ENCODE measurements at places on chromosomes 5 and 9. TPM values are rescaled to one million over a fixed set of nuclear protein-coding genes. Genes with fewer than 3 reads are reported as not detected.

- DNase-seq, result peak; percentile 45
These were observed 544 bp upstream of the ERCC6L2 start for GRCh38 chr9:95874989-95875304.

GRCh38 chr5:21784487-21784886 is 1068.7 kb downstream of the CDH12 start:
- no peak for DNase-seq

GRCh38 chr5:135233477-135233876 is 165.6 kb downstream of the MACROH2A1 start:
- DNase-seq, result no peak

DNA sequence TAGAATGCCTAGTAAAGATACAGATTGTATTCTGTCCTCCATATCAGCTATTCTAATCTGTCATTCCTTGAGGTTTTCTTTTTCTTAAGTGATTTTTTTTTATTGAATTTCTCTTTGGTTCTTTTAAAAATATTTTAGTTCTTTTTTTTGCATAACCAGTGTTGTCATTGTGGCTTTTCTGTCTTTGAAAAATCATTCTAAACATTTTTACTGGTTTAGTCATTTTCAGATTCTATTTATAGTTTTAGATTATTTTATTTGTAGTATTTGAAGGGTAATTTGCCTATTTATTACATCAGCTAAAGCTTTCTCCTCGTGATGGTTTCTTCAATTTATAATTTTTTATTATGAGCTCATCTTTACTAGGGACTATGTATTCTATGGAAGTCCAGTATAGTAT is 78.1 kb downstream of the NDUFAF2 start:
- DNase-seq, result no peak

GRCh38 chr5:540906-541538 is 16.8 kb upstream of the SLC9A3 start:
- no peak for DNase-seq

- peak; percentile 13 for DNase-seq
These were observed 688 bp downstream of the CNTLN start for GRCh38 chr9:17135295-17136160.

- DNase-seq, result no peak
These were observed at the start of gene SNCAIP for GRCh38 chr5:122311961-122312590. SNCAIP (plus strand) TSS chr5:122312237; CDS start chr5:122391135, 78,898 bp downstream.

DNA sequence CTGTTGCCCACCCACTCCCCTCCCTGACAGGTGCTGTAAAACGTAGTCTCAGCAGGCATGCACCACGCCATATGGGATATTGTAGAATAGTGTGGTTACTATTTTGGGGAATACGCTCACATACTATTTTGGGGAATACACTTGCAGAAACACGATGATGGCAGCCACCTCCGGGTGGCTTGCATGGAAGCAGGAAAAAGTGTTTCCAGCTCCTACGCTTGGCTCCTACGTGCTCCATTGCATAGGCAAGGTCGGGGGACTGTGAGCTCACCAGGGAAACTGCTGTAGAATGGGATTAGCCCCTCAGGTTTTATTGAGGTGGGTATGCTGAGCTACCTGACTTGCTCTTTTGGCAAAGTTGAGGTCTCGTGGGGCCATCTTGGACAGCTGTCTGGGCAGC is 160.3 kb upstream of the NFIL3 start:
- no peak for DNase-seq

DNA sequence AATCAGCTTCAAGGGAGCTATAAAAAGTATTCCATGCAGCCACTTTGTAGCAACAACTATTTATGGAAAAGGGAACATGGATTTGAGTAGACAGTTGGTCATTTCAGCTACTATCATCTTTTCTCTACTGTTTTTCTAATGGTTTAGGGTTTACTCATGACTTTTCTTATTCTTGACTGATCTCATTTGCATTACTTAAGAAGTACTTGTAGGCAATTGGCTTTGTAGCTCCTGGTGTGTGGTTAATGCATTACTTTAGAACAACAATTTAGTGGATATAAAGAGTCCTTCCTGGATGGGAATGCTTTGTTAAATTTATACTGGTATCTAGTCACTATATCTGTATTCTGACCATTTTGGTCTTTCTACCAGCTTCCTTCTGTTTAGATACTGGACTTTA is 59.8 kb upstream of the NTRK2 start:
- no peak for DNase-seq

GRCh38 chr5:180201051-180201987 is 7.7 kb downstream of the RASGEF1C start:
- no peak for DNase-seq

DNA sequence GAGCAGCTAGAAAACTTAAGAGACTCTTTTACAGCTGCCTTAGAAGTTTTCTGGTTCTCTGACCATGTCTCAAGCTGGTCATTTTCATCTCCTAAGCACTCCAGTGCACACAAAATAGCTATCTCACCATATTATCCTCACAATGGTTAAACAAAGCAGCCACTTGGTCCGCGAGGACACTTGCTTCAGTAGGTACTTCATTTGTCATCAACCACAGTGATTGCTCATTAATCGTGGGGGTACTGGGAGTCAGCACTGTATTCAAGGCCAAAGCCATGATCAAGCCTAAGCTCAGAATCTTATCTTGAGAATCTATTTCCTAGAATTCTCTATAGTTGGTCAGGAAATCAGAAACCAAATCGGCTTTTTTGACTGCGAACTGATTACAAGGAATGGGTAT is 2.9 kb downstream of the ARL14EPL start:
- no peak for DNase-seq

GRCh38 chr9:116390303-116391228 is 237.0 kb downstream of the PAPPA start:
- no peak for DNase-seq

The BNIP1 gene
- total RNA-seq, result 13.5 TPM

The GABBR2 gene
- total RNA-seq, result 0.29 TPM

The CER1 gene
- total RNA-seq, result not detected

The GAPT gene
- total RNA-seq, result 4.7 TPM

The AGTPBP1 gene
- 12.2 TPM for total RNA-seq

The DBH gene
- total RNA-seq, result 0.06 TPM

The GBGT1 gene
- total RNA-seq, result 26.5 TPM

The ZER1 gene
- 52.2 TPM for total RNA-seq

The TMOD1 gene
- 11.4 TPM for total RNA-seq

The NME5 gene
- 17.0 TPM for total RNA-seq

Data from mucosa of gallbladder (tissue), 1 donor.